ENCODE measurements at places on chromosomes 6 and 20.

GRCh38 chr6:52013035-52013434 lies 74.4 kb downstream of the PKHD1 start:
- no peak for DNase-seq

DNA sequence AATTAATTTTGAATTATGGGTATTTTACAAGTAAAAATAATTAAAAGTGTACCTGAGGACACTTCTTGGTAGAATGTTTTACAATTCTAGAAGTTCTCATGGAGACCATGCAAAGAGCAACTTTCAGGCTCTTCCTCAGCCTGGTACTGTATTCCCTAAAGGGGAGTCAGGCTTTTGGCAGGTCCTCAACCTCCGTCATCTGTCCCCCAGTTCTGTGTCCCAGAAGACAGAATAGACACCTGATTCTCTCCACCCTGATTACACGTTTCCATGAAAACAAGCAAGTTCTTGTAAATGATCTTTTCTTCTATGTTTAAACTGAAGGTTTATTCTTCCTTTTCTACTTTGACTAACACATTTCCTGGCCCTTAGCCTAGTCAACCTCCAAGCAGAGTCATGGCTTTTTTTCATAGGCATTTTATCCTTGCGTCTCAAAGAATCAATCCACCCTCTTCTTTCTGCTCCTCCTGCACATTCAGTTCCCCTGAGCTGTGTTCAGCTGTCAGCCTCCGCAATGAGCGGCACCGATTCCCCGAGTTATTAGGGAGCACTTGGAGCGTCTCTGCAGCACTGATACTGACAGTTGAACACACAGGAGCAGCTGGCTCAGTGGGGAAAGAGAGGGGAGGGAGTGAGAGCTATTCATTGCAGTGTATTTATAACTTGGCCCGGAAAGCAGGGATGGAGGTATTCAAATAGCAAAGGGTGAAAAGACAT lies 1082.4 kb upstream of the MAP3K7 start:
- no peak for DNase-seq

DNA sequence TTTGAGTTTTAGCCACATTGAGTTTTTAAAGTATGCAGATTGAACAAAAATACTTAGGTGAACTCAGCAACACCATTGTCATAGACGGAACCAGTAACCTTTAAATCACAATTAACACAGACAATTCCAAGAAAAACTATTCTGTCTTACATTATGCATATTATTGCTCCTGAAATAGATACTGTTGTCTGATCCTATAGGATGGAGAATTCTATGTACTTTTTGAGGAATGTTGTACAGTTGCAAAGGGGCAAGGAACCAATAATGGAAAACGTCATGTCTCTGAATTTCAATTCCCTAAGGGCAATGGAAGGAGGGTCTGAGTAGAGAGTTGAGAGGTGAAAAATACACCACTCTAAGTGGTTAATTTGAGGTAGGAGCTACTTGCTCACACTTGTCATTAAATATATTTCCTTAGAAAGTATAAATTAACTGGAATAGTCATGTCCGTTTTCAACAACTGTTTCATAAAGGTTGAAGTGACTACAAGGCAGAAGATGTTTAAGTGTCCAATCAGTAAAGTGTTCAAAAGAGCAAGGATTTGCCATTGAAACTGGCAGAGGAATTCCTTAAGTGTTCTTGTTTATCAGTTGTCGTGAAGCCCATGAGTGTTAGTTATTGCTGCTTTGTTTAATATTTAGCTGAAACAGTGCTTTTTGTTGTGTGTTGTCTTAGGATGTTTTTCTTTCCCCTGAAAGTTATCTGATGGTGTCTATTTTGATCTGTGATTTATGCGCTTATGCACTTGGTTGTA lies 1.3 kb downstream of the NKAIN2 start:
- DNase-seq: no peak

GRCh38 chr6:138203315-138203714 lies 15.0 kb downstream of the PBOV1 start:
- no peak for DNase-seq

DNA sequence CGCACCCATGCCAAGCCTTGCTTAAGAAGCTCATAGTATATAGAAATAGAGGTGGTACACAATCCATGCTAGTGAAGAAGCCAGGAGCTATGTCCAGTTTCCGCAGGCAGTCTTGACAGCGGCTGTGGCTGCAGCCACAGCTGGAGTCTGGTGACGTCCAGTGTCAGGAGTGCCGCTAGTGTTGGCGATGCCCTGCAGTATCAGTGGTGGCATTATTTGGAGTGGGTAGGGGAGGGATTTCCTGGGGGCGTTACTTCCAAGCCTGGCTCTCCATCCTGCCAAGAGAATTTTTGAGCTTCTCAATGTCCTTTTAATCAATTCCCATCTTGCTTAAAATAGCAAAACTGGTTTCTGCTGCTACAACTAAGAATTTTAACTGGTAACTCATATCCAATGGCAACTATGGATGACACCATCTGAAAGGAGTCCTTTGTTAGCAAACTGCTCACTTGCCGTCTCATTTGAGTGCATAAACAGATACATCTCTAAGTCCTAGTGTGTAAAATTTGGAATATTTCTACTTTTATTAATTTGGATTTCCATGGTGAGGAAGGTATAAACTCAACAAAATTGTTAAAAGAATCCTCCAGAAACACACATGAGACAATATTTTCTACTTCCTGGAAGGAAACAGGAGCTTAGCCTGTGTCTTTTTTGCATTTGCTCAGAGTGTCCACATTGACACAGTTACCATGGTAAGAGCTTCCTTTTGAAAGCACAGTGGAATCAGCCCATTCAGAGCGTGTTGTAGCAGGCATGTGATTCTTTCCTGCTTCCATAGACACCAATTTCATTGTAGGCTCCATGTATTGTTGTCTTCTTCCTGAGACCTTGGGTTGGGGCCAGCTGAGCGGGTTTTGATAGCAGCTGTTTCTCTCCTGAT lies 44.6 kb upstream of the PXDC1 start:
- no peak for DNase-seq

GRCh38 chr20:59829054-59829785 lies 104.2 kb downstream of the SYCP2 start:
- DNase-seq: no peak

GRCh38 chr6:53975941-53976615 lies 135.2 kb upstream of the MLIP start:
- DNase-seq: no peak

GRCh38 chr6:95949985-95950384 lies 65.8 kb upstream of the FUT9 start:
- DNase-seq: no peak

DNA sequence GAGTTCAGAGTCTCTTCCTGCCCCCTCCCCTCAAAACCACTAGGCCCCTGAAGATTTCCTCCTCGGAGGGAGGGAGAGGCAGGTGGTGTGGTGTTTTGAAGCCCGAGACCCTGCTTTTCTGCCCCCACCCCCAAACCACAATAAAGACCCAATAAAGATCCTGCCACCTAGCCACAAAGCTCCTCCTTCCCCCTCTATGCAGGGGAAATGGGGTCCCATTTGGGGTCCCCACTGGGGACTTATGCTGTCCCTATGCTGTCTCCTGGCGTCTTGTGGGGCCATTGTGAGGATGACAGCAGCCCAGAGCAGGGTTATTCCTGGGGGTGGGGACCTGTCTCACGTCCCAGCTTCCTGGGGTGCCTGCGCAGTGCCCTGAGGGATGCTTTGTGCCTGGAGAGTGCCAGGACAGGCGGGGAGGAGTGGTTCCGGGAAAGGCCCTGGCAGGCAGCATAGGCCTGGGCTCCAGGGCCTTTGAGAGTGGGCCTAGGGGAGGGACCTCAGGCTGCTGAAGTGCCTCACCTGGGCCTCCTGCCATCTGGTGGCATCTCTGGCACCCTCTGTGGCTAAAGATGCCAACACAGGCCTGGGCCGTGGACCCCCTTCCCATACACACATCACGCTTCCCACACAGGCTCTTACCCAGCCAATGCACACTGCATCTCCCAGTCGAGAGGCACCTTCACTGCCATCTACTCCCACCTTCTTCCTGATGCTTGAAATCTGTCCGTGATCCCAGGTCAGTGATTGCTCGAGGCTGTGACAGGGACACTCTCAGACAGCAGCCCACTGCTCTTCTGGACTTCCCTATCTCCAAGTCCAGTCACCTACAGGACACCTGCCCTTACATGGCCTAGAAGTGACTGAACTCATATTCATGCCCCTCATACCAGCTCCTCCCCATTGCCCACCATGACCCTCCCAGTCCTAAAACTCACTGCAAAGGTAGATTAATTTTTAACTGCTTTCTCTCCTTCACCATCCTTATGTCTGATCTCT lies 7.9 kb upstream of the ARMC12 start:
- DNase-seq: no peak

DNA sequence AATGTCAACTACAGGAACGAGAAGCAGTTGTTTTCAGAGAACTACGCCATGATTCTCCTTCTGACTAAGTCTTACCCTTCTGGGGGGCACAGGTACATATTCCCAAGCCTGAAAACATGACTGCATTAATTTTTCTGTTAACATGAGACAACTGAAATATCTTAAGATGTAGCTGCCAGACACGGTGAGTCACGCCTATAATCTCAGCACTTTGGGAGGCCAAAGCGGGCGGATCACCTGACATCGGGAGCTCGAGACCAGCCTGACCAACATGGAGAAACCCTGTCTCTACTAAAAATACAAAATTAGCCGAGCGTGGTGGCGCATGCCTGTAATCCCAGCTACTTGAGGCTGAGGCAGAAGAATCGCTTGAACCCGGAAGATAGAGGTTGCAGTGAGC lies 21.7 kb downstream of the TBC1D20 start:
- DNase-seq: no peak

- DNase-seq: no peak
These were observed 2.1 kb downstream of the SLC35B2 start for GRCh38 chr6:44255105-44255808.

DNA sequence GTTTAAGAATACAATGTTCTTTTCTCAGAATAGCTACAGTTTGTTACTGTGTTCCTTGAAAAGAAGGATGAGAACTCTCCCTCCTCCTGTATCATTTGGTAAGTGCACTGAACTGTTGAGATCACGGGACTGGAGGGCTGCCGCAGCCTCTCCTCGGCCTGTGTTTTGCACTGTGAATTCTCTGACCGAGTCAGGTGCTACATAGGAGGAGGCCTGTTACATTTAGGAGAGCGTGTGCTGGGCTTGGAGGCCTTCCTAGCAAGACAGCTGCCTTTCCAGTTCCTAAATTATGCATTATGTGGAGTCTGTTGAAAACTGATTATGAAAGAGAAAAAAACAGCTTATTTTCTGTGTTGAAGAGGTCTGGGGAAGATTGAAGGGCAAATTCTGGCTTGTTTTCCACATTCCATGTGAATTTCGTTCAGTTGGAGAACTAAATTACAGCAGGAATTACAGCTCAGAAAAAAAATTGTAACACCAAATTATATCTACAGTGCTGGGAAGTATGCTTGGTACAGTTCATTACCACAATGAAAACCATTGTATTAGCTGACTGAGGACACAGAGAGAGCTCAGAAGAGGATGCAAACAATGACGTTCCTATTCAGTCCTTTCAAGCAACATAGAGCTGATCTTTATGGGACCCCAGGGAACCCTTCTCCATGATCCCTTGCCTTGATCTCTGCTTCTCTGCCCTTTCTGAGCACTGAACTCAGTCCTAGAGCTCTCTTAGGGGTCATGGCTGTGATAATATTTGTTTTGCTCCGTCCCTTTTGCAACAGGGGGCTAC lies 2.8 kb downstream of the TMC2 start:
- DNase-seq: no peak

Data from right renal pelvis (tissue), 4 donors.